ENCODE measurements at places on chromosomes 6 and 20. TPM values are rescaled to one million over a fixed set of nuclear protein-coding genes. Genes with fewer than 3 reads are reported as not detected.

Gene MUC22
- not detected for total RNA-seq

Gene EYA4
- total RNA-seq, result 3.3 TPM

Gene VSX1
- total RNA-seq, result not detected

Gene SF3B5
- 97.4 TPM for total RNA-seq

- no peaks in the 10 kb centered on the region for H3K36me3 ChIP-seq
- no peaks in the 10 kb centered on the region for H3K27me3 ChIP-seq
- no peak overlapping the region for H3K27ac ChIP-seq
- DNase-seq, result no peak
Measured at GRCh38 chr6:145309842-145310535, 425.3 kb downstream of the EPM2A start.

- peaks cover 9% of the 10 kb centered on the region for H3K27me3 ChIP-seq
- no peak overlapping the region for H3K27ac ChIP-seq
- peak overlapping the region; percentile 55 for H3K4me3 ChIP-seq
- peak; percentile 70 for DNase-seq
- H3K4me1 ChIP-seq, result peaks cover 34% of the 10 kb centered on the region
Measured at GRCh38 chr6:72622094-72622940, 453 bp downstream of the KCNQ5 start.

- H3K27ac ChIP-seq, result no peak overlapping the region
- H3K27me3 ChIP-seq, result no peaks in the 10 kb centered on the region
- H3K36me3 ChIP-seq, result no peaks in the 10 kb centered on the region
- H3K4me1 ChIP-seq, result no peaks in the 10 kb centered on the region
- H3K4me3 ChIP-seq, result no peak overlapping the region
- no peak for DNase-seq
Measured at GRCh38 chr6:155444952-155445903, 10.4 kb downstream of the NOX3 start.

- H3K27ac ChIP-seq, result peak overlapping the region; percentile 26
- no peak overlapping the region for H3K4me3 ChIP-seq
Measured at GRCh38 chr6:42295677-42296076, 78.0 kb upstream of the MRPS10 start.

GRCh38 chr6:54632984-54633565 lies 213.5 kb upstream of the FAM83B start:
- H3K4me3 ChIP-seq, result no peak overlapping the region
- no peak overlapping the region for H3K27ac ChIP-seq
- DNase-seq, result no peak
- H3K4me1 ChIP-seq, result no peaks in the 10 kb centered on the region
- no peaks in the 10 kb centered on the region for H3K27me3 ChIP-seq

- H3K4me3 ChIP-seq, result no peak overlapping the region
- no peaks in the 10 kb centered on the region for H3K27me3 ChIP-seq
- no peak overlapping the region for H3K27ac ChIP-seq
- H3K36me3 ChIP-seq, result no peaks in the 10 kb centered on the region
Measured at GRCh38 chr6:82766476-82766875, 299.2 kb downstream of the UBE3D start.

DNA sequence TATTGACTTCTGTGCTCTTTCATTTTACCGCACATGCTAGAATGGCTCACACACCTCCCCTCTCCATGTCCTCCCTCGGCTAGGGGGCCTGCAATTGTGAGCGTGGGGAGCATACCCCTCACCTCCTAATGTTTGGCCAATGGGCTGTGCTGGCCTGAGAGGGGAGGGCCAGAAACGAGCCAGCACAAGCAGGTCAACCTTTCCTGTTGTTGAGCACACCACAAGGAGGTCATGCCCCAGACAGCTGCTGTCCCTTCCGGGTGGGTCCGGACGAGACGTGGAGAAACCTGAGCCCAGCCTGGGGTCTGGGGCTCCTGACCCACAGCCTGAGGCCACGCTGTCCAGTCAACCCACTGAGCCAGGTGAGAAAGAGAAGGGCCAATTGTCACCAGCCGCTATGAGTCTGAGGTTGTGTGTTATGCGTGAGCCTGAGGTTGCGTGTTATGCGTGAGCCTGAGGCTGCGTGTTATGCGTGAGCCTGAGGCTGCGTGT lies 77.4 kb downstream of the TTLL2 start:
- no peaks in the 10 kb centered on the region for H3K27me3 ChIP-seq
- H3K4me3 ChIP-seq, result no peak overlapping the region
- H3K36me3 ChIP-seq, result no peaks in the 10 kb centered on the region

DNA sequence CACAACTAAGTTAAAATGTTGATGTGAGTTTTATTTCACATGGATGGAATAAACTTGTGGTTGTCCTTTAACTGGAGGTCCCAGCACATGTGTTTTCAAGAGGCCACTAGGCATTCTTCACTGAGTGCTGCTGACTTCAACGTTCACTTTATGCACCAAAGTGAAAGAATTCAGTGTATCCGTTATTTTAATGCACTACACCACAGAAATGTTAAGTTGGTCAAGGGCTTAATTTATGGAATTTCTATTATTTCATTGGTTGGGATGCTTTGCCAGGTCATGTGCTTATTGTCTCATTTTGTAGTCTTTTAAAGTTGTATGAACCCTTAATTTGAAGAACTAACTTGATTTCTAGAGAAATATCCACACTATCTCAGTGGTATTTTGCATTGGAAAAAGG lies 106.4 kb downstream of the PPP1R14C start:
- no peak for DNase-seq
- H3K36me3 ChIP-seq, result no peaks in the 10 kb centered on the region
- no peaks in the 10 kb centered on the region for H3K27me3 ChIP-seq
- no peak overlapping the region for H3K27ac ChIP-seq
- H3K4me1 ChIP-seq, result no peaks in the 10 kb centered on the region

- no peak for DNase-seq
- no peak overlapping the region for H3K27ac ChIP-seq
- H3K36me3 ChIP-seq, result no peaks in the 10 kb centered on the region
Measured at GRCh38 chr6:134539865-134540323, 222.0 kb upstream of the SGK1 start.

- H3K4me3 ChIP-seq, result no peak overlapping the region
- H3K36me3 ChIP-seq, result no peaks in the 10 kb centered on the region
- no peaks in the 10 kb centered on the region for H3K4me1 ChIP-seq
- no peak for DNase-seq
Measured at GRCh38 chr6:124371974-124372475, 568.4 kb downstream of the NKAIN2 start.

- DNase-seq, result no peak
- no peak overlapping the region for H3K4me3 ChIP-seq
- no peak overlapping the region for H3K27ac ChIP-seq
- H3K36me3 ChIP-seq, result no peaks in the 10 kb centered on the region
- H3K27me3 ChIP-seq, result no peaks in the 10 kb centered on the region
- no peaks in the 10 kb centered on the region for H3K4me1 ChIP-seq
Measured at GRCh38 chr20:37395921-37396415, 50.0 kb downstream of the SRC start.
